ENCODE measurements at places on chromosomes 5 and 9. TPM values are rescaled to one million over a fixed set of nuclear protein-coding genes. Genes with fewer than 3 reads are reported as not detected.

- DNase-seq = no peak
Measured at GRCh38 chr9:130343445-130343918, 77.9 kb downstream of the HMCN2 start.

GRCh38 chr9:96125624-96126023, 176.4 kb downstream of the HSD17B3 start:
- DNase-seq = no peak

FLT4 gene
- 5.6 TPM for total RNA-seq

GRCh38 chr9:133708246-133709014, 29.7 kb downstream of the SARDH start:
- DNase-seq = peak; percentile 14

ST6GALNAC6 gene
- 71.7 TPM for total RNA-seq

SPOCK1 gene
- total RNA-seq = 75.0 TPM

EFNA5 gene
- 29.2 TPM for total RNA-seq

DNA sequence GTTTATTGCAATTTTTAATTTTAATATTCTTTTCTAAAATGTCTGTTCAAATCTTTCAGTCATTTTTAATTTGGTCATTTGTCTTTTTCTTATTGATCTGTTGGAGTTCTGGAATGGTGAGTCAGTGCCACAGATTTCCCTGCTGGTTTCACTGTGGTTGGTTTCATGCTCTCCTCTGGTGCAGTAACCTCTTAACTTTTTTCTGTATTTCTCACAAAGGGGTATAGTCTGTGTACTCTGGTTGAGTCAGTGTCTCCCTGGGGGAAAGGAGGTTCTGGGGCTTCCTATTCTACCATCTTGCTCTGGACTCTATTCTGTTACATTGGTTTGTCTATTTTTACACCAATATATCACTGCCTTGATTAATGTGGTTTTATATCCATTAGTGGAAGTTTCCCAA, 178.8 kb downstream of the CSNK1G3 start:
- no peak for DNase-seq

TAS2R1 gene
- not detected for total RNA-seq

PCDHB7 gene
- total RNA-seq = 1.7 TPM

C5orf46 gene
- 2.7 TPM for total RNA-seq

- DNase-seq = no peak
Measured at GRCh38 chr9:75148561-75148960, 60.2 kb downstream of the OSTF1 start.

- no peak for DNase-seq
Measured at GRCh38 chr5:59535561-59535960, 358.0 kb downstream of the PDE4D start.

SLC36A2 gene
- not detected for total RNA-seq

- DNase-seq = no peak
Measured at GRCh38 chr5:13913962-13914361, 30.5 kb downstream of the DNAH5 start.

POU5F2 gene
- total RNA-seq = 0.60 TPM

DNA sequence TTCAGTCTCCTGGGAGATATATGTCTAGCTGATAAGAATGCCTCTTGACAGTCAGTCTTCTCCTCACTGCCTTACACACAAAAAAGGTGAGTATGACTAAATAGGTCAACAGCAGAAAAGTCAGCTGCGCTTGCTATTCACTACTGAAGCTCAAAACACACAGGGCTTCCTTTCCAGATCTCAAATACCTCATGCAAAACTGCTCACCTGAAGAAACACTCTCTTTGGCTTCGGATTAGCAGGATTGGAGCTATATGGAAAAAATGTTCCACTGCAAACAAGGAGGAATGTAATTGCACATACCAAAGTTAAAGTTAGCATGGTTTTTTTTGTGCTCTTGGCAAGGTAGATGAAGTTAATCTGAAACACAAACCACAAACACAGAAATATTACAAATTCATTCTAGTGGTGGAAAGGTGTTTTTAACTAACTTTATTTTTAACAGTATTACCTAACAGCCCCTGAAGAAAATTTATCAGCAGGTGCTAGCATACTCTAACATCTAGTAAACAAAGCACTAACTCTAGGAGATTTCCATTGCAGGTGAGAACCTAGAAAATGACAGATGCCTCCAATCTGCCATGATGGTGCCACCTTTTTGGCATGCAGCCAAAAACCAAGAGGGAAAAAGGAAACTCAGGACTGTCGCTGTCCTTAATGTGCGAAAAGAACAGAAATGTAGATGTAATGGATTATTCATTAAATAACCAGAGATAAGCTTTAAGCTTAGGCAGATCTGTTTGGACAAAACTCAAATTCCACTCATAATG, 31.8 kb downstream of the ERMP1 start:
- no peak for DNase-seq
